Activated naive CD4-positive, alpha-beta T cell treated with anti-CD3 and anti-CD28 coated beads, Interleukin-2, amount 10 ng/mL, durations not matched to agents 7 days and 5 days (primary cell): ENCODE measurements at places on chromosomes 11 and 22.

GRCh38 chr11:71309611-71310010, 57.2 kb upstream of the SHANK2 start:
- DNase-seq, result no peak

GRCh38 chr22:31818481-31819392, 64.9 kb downstream of the DEPDC5 start:
- DNase-seq, result no peak

DNA sequence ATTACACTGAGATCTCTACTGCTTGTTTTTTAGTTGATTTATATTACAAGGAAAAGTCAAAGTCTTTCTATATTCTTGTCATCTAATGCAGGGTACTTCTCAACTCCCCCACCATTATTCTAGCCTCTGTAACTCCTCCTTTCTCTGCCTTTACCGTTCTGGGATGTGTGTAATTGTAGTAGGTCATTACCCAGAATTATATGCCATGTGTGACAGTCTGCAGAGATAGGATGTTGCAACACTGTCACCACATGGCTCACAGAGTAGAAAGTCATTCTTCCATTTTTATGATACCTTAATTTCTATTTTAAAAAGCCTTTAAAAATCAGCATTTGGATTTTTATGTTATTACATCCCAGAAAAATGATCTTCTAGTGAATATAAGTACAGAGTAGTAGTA, 32.7 kb downstream of the ZNF143 start:
- no peak for DNase-seq

DNA sequence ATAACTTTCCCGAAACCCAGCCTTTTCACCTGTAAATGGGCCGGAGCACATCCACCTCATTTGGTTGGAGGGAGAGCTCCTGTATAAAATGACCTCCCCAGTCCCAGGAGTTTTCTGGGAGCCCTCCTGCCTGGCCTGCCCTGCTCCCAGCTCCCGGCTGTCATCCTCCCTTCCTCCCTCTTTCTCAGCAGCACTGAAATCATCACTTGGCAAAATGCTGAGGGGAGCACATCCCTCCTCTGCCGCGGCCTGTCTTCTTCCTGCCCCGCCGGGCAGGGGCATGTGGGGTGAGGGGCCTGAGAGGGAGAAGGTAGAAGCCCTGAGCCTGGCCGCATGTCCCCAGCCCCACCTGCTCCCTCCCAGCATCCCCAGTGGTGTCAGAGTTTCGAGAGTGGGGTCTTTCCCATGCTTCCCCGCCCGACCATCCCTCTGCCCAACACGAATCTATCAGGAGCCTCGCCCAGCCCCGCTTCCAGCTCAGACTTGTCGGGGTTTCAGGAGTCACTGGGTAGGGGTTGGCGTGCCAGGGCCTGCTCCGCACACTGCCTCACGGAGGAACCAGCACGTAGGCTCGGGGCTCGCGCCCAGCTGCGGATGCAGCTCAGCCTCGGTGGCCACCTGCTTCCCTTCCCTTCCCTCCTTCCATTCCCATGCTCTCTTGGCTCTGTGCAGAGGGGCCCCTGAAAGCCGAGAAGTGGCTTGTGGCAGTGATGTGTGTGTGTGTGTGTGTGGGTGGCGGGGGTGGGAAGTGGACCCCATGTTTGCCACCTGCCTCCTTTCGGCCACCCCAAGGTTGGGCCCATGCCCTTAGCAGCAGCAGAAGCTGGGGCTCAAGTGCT, 37.1 kb downstream of the NECTIN1 start:
- no peak for DNase-seq

GRCh38 chr11:13101644-13102512, 92.8 kb downstream of the RASSF10 start:
- DNase-seq, result no peak

- no peak for DNase-seq
Measured at GRCh38 chr11:76237000-76237649, 30.8 kb upstream of the WNT11 start.

- DNase-seq, result no peak
Measured at GRCh38 chr11:112400476-112401014, 139.9 kb upstream of the PLET1 start.

- no peak for DNase-seq
Measured at GRCh38 chr11:34915136-34916014, 804 bp downstream of the APIP start.

- no peak for DNase-seq
Measured at GRCh38 chr11:2109541-2110019, 29.6 kb downstream of the IGF2 start.

DNA sequence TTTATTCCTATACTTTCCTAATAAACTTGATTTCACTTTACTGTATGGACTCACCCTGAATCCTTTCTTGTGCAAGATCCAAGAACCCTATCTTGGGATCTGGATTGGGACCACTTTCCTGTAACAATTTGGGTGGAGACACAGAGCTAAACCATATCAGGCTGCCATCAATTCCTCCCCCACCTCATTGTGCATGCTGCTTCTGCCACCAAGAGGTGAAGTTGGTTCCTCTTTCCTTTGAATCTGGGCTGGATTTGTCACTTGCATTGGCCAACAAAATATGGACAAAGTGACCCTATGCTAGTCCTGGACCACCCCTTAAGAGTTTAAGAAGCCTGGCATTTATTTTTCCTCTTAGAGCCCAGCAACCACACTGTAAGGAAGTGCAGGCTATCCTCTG, 39.4 kb upstream of the CEP295 start:
- no peak for DNase-seq

DNA sequence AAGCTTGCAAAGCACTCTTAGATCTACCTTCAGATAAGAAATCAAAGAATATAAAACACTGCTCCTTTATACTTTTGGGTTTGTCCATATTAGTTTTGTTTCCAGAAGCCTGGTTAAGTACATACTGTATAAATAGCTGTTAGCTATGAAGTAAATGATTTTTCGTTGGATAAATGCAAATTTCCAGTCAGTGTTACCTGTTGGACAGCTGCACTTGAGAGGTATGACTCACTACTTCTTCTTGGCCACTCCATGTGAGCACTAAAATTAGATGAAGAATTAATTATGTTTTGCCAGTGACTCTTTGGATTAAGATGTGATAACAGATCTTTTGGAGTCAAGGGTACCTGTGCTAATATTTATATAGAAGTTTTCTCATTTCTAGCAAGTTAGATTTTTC, 9.5 kb upstream of the TSG101 start:
- no peak for DNase-seq

GRCh38 chr11:43516316-43516850, 157.7 kb downstream of the TTC17 start:
- no peak for DNase-seq

- DNase-seq, result no peak
Measured at GRCh38 chr11:130429120-130429681, 792 bp upstream of the ADAMTS8 start.

- DNase-seq, result no peak
Measured at GRCh38 chr11:62539238-62539925, 7.2 kb downstream of the AHNAK start.

- DNase-seq, result no peak
Measured at GRCh38 chr22:44661070-44661469, 40.9 kb upstream of the PRR5 start.

GRCh38 chr22:47166446-47167016, 404.1 kb downstream of the TBC1D22A start:
- DNase-seq, result peak; percentile 2

GRCh38 chr22:20792966-20793728, 19.2 kb downstream of the SERPIND1 start:
- DNase-seq, result no peak

DNA sequence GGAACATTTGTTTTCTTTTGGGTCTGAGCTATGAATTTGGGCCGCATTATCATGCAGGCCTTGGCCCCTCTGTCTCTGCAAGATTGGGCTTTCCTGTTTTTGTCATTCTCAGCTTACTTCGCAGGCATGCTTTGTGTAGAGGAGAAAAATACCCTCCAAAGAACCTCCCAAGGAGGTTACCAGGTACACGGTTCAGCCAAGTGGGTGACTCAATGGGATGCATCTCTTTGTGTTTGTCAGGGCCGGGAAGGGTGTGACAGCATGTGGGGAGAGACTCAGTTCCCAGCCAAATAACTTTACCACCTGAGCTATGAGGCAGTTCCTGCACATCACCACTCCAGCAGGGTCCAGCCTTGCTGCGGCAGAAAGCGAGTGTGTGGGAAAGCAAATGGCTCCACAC, 47.8 kb upstream of the CLDN5 start:
- DNase-seq, result no peak

DNA sequence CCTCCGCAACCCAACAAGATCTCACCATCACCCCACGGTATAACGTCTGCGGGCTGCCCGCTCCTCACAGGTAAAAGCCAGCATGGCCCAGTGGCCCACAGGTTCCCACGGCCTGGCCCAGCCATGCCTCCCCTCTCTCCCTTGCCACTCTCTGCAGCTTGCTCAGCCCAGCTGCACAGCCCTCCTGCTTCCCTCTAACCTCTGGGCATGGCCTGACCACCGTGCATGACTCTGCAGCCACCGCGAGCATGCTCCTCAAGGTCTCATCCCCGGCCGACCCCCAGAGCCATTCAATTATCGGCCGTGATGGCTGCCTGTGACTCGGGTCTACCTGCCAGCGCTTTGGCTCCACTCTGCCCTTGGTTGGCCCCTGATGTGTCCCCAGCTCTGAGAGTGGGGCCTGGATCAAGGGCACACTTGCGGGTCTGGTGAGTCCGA, 185.5 kb downstream of the CTTN start:
- no peak for DNase-seq
